ENCODE measurements at places on chromosomes 2 and 18.
A peak's percentile ranks its signal among the peaks of the same experiment; 100 is the strongest.

DNA sequence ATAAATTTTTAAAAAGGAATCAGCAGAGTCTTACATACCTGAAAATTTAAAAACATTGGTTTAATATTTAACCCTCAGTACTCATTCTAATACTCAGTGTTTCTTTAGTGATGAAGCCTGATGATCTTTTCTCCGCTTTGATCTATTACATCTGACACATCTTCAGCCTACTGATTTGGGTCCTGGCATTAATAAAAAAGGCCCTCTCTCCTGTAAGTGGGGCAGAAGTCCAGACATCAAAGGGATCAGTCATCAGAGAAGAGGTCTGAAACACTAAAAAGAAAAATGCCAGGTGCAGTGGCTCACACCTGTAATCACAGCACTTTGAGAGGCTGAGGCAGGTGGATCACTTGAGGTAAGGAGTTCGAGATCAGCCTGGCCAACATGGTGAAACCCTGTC lies 581.1 kb upstream of the LRATD1 start:
- DNase-seq: no peak

- DNase-seq: no peak
These were observed 174.6 kb upstream of the PID1 start for GRCh38 chr2:229445501-229446211.

DNA sequence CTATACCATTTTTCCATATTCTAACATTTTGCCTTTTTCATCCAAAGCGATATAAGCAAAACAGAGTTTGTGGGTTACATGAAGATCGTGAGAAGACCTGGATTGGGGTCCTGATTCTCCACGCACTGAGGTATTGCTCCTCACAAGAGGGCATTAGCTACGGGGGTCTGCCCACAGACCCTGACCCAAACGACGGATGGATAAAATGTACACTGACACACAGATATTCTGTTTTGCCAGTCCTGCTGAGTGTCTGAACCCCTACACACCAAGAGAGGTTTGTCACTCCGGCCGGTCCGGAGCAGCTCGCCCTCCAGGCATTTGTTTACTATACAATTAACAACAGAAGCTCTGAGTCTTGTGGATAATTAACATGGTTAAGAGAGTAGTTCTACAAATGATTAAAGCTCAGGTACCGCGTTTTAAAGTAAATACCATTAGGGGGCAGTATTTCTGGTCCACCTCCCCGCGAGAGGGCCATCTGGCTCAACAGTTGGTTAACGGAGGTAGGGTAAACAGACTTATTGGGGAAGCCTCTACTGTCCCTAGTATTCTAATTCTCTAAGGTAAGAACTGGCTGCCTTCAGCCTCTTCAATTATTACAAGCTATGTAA lies 28.4 kb downstream of the SCYGR8 start:
- DNase-seq: no peak

- DNase-seq: no peak
These were observed 88.3 kb upstream of the ITGB6 start for GRCh38 chr2:160288324-160288723.

DNA sequence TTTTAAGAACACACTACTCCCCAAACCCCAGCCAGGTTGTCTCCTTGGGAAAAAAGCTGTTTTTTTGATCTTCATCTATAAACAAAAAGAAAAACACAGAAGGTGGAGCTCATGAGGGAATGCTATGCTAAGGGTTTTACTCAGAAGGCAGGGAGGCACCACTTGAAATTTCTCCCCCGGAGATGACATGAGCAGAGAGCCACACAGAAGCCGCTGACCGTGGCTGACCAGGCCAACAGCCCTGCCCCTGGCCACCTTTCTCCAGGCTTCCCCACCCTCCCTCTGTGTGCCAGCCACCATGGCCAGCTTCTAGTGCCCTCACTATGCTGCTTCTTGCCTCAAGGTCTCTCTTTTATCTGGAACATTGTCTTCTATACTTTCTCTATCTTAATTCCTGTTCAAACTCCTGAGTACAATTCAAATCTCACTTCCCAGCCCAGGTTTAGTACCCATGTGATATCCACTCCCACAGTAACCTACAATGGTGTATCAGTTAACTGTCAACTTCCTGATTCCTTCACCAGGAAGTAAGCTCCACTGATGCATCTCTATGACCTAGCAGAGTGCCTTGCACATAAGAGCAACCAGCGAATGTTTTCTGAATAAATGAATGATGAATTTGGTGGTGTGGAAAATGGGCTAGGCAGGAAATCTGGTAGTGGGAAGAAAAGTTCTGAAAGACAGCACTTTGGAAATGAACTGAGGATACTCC lies 15.3 kb downstream of the LAPTM4A start:
- DNase-seq: no peak

DNA sequence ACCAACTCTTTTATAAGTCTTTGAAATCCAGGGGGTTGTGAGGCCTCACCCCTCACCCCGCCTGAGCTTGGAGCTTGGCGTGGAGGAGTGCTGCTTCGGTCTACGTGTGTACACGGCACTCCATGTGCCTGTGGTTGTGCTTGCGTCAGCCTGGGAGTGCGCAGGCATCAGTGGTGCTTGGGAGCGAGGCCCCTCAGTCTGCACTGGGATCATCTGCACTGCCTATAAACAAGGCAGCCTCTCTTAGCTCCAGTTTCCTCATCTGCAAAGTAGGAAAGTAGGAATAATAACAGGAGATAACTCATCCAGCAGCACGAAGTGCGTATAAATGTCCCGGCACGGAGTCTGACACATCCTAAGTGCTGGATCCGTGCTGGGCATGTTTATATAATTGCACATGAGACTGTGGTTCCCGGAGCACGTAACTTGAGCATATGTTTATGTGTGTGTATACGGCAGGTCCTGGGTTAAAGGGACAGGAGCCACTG lies 1.2 kb downstream of the GYPC start:
- no peak for DNase-seq

DNA sequence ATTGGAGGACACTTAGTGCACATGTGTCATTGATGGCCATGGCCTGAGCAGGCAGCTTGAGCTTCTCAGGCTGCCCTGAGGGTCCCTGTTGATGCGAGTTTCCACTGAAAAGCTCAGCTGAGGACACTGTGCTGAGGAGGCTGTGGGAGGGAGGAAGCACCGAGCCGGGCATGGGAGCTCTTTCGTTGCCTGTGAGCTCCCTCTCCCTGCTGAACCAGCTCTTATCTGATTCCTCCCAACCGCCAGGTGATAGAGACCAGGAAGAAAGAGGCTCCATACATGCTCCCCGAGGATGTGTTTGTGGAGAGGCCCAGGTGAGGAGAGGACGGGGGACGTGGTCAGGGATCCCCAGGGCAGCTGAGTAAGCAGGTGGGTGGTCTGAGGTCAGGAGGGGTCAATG lies 27.3 kb downstream of the POMC start:
- DNase-seq: no peak

- DNase-seq: no peak
These were observed 31.9 kb upstream of the CASP8 start for GRCh38 chr2:201228271-201228911.

DNA sequence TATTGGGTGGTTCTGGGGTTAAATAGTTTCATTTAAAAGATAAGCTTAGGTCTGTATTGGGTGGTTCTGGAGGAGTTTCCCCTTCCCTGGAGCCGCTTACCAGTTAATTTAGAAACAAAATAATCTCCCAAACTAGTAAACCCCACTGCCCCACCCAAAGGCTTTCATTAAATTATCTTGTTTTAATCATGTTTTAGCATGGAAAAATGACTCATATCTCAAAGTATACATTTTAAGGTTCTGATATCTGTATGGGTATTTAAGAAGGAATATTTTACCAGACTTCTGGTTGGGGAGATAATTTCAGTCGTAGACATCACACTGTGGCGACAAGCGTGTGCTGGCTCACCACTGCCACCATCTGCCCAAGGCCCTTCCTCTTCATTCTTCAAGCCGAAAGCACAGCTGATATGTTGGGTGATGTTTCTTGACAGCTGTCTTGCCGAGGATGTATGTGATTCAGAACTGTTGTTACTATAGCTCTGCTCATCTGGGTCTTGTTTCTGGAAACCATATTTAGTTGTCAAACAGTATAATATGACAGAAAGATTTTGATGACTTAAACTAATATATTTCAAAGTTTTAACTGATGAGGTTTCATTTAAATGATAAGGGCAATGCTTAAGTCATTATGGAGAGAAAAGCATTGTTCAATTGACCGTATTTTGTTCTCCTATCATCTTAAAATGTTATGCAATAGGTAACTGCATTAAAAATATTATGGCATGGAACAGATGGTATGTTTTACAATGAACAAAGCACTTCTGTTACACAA lies 5.1 kb downstream of the FIGLA start:
- no peak for DNase-seq

- DNase-seq: no peak
These were observed 152.7 kb downstream of the CERS6 start for GRCh38 chr2:168608796-168609195.

DNA sequence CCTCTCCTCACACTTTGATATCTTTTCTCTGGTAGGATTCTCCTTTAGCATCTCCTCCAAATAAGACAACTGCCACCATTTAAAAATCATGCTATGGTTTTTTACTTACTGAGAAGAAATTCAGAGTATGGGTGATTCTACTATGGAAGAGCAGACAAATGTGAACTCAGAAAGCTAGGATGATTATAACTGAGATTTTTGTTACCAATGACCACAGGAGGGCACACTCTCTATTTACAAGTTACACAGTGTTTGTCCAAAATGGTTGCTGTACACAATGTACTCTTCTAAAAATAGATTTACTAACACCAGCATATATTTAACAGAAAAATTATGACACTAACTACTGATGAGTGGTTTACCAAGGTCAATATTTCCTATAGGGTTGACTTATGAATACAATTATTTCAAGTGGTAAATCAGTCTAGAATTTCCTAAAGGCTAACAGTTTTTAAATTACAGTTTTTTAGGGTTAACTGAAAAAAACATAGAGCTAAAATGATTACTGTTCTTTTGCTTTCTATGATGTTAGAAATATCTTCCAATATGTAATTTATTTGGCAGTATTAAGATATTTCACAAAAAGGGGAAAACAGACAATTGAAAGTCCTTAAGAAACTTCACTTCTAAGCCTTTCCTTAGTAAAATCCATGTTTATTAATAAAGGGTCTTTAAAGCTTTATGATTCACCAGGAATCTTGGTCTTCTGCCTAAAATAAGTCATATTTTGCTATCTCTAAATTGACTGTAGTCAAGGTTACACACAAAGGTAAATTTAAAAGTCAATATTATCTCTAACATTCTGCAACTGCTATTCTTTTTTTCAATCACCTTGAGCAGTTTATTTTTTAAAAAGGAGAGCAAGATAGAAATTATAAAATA lies 57.2 kb downstream of the MAP4K3 start:
- DNase-seq: peak; percentile 32

DNA sequence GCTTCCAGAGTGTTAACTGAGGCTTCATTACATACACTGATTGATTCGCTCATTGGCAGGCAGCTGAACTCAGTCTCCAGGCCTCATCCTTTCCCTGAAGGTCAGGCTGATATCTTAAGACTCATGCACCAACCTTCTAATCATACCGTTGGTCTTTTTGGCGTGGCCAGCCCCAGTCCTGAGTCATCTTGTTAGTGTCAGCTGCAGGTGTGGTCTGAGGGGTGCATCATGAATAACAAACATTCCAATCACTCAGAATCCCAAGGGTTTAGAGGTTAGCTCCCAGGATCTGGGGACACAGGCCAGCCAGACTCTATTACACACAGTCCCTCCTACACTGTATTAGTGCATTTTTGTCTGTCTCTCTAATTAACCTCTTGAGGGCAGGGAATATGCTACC lies 271.5 kb downstream of the HRH4 start:
- no peak for DNase-seq

- DNase-seq: no peak
These were observed 136.7 kb downstream of the LAMA3 start for GRCh38 chr18:23825978-23826405.

DNA sequence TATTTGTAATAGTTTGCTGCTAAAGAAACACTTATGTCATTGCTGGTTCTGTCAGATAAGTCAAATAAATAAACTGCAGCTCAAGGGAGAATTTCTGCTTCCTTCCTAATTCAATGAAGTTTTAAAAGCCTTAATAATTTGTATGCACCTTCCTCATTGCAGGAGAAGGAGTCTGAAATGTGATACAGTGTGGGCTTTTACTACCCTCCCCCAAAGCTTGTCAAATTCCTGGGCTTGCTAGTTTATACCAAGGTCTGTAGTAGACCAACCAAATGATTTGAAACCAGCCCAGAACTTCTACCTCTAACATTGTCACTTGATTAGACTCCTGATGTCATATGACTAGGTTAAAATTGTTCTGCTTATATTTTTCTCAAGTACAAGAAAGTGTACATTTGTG lies 131.8 kb downstream of the DTNA start:
- no peak for DNase-seq

DNA sequence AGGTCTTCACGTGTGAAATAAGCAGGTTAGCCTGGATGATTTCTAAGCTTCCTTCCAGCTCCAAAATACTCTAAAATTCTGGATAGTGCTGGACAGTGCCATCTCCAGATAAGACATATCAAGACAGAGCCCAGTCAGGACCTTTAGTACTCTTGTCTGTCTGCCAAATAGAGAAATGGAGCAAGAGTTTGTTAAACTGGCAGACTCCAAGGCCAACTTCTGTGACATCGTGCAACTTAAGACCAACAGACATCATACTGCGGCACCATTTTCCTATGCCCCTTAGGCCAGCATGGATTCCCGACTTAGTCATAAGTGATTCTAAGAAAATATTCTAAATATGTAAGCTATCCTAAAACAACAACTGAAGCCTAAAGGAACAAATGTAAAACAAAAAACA lies 118.6 kb downstream of the RBMS1 start:
- DNase-seq: no peak

DNA sequence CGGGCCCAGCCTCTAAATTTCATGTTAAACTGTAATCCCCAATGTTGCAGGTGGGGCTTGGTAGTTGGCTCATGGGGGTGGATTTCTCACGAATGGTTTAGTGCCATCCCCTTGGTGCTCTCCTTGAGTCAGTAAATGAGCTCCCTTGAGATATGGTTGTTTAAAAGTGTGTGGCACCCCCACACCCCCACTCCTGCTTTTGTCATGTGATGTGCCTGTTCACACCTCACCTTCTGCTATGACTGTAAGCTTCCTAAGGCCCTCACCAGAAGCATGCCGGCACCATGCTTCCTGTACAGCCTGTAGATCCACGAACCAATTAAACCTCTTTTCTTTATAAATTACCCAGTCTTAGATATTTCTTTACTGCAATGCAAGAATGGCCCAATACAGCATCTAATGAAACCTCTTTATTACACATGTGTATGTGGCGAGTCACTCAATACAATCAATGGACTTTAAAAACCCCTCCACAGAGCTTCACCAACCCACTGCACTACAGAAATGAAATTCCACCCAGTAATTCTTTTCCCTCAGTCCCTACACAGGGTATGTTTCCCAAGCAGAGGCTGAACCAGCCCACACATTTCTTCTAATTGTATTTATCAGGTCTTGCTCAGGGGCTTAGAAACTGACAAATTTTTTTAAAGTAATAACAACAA lies 47.3 kb downstream of the WDFY1 start:
- no peak for DNase-seq

DNA sequence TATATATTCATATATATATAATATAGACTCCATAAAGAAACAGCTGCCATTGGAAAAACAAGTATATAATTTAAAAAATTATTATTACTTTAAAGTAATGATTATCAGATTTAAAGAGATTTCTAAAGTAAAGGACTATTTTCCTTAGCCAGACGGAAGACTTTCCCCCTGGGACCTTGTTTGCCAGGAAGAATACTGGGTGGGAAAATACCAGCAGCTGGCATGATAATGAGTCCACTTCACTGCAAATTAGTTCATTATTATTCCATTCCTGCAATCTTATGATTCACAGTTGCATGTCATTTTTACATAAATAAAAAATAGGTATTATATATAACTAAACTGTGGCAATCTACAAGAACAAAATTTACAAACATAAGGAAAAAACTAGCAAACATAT lies 339.8 kb upstream of the CDH7 start:
- DNase-seq: no peak

Data from right renal cortex interstitium (tissue), 3 donors.